ENCODE measurements at places on chromosomes 3 and 15. TPM values are rescaled to one million over a fixed set of nuclear protein-coding genes. Genes with fewer than 3 reads are reported as not detected.

- peaks cover 25% of the 10 kb centered on the region for H3K4me1 ChIP-seq
- DNase-seq: no peak
- H3K27me3 ChIP-seq: no peaks in the 10 kb centered on the region
- peaks cover 16% of the 10 kb centered on the region for H3K36me3 ChIP-seq
- H3K4me3 ChIP-seq: no peak overlapping the region
These were observed 103.2 kb downstream of the PPP2R3A start for GRCh38 chr3:136068708-136069107.

The TM6SF1 gene
- polyA plus RNA-seq: 3.7 TPM

The WHAMM gene
- polyA plus RNA-seq: 6.3 TPM

The PRSS50 gene
- not detected for polyA plus RNA-seq

The ASTE1 gene
- polyA plus RNA-seq: 6.0 TPM
